ENCODE measurements at places on chromosomes 11 and 22.
A peak's percentile ranks its signal among the peaks of the same experiment; 100 is the strongest.

- DNase-seq = no peak
These were observed 134.0 kb upstream of the TEAD1 start for GRCh38 chr11:12540075-12540680.

DNA sequence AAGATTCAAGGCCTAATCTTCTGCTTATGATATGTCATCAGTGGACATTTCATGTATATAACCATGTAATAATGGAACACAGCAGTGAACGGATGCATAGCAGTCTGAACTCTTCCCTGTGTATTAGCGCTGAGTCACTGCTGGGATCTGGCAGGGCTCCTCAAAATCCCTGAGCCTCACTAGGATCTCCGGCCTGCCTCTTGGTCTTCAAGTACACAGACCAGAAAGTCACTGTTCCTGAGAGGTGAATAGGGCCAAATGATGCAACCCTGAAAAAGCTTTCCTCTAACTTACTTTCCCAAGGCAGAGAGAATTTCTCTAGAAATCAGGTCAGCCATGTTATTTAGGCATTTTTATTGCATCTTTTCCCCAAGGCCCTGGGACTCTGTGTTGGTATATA, 35.0 kb downstream of the POU2AF1 start:
- DNase-seq = no peak

- DNase-seq = no peak
These were observed 2.5 kb upstream of the PAX6 start for GRCh38 chr11:31813391-31814175.

DNA sequence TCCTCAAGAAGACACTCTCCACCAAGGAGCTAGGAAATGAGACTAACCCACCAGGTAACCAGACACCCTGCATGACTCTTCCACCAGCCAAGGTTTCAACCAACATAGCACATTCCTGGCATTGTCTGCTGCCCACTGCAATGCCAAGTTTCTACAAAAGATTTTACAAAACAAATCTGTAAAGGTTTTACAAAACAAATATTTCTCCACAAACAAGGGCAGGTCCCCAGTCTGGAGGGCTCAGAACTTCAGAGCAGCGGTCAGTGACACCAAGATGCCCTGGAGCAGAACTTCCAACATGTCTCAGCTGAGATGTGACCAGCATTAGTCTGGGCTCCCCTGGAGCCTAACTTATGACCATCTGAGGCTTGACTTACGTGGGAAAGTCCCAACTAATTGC, 14.0 kb downstream of the GALNT18 start:
- DNase-seq = no peak

- DNase-seq = no peak
These were observed 2.6 kb downstream of the KCNQ1 start for GRCh38 chr11:2447253-2447950.

- DNase-seq = no peak
These were observed 47.3 kb downstream of the TSPAN18 start for GRCh38 chr11:44774108-44774507.

DNA sequence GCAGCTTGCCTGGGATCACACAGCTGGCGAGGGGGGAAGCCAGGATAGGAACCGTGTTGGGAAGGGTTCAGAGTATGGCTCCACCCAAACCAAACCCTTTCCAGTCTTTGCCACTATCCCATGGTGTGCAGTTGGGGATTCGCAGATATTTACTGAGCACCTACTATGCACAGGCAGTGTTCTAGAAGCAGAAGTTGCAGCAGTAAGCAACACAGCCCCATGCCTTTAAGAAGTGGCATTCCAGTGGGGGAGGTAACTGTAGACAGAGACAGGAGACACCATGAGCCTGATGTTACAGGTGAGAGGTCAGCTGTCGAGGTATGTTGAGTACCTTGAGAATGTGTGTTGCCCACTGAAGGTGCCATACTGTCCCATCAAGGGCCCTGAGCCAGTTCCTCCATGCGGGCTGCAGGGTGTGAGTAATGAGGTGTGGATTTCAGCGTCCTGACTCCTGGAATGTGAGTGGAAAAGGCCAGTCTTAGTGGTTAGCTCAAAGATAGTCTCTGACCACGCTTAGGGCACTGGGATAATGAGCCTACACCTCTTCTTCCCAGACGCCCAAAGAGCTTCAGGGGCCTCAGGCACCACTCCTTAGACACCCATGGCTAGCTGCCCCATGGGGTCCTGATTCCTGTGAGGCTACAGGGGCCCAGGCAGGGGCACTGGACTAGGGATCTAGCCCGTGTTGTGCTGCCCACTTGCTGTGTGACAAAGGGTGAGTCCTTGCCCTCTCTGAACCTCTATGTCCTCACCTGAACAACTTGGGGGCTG, 71.8 kb upstream of the TP53I11 start:
- peak; percentile 37 for DNase-seq

GRCh38 chr11:14587258-14587657, 56.3 kb upstream of the PDE3B start:
- no peak for DNase-seq

GRCh38 chr11:132999516-132999915, 532.8 kb downstream of the OPCML start:
- DNase-seq = no peak

DNA sequence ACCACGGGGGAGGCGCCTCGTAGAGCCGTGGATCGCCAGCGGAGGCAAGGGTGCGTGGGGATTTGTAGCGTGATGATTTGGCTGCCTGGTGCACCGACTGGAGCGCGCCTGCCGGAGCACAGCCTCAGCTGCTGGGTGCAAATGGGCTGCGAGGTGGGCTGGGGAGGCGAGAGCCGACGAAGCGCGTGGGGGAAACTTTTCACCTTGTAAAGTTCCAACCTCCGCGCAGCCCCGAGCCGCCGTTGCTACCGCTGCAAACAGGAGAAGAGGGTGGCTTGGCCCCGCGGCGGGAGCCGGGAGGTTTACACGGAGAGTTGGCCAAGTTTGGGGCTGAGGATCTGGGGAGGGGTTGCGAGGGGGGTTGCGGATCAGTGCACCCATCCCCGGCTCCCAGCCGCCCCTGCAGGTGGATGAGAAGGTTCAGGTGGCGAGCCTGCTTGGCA, 528 bp downstream of the FAT3 start:
- DNase-seq = no peak

DNA sequence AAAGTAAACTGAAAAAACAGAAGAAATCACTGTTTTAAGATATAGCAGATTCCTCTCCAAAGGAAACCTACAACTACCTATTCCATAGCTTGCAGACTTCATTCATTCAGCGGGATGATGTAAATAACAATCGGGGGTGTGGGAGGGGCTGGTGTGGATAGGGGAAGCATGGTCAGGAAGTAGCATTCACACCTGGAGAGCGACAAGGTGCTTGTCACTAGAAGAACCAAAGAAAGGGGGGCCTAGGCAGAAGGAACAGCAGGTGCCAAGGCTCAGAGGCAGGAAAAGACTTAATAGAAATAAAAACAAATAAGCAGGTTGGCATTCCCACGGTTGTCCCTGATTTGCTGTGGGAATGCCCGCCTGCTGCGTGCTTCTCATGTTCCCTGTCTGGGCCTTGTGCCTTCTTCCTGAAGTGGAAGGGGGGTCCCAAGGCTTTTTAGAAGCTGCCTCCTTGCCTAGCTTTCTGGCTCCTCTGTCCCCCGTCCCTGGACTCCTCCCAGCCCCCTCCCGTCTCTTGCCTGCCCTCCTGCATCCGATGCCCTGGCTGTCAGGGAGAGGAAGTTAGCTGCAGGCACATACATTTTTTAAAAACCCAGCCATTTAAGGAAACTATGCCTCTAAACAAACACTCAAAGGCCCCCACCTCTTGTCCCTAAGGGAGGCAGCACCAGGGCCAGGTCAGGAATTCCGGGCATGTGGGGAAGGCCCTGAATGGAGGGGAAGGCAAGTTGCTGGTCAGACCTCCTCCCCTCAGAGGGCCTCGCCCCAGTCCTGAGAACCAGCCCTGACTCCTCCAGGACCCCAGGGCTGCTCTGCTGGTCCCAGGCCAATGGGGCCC, 54.7 kb upstream of the PRDM11 start:
- DNase-seq = peak; percentile 47

DNA sequence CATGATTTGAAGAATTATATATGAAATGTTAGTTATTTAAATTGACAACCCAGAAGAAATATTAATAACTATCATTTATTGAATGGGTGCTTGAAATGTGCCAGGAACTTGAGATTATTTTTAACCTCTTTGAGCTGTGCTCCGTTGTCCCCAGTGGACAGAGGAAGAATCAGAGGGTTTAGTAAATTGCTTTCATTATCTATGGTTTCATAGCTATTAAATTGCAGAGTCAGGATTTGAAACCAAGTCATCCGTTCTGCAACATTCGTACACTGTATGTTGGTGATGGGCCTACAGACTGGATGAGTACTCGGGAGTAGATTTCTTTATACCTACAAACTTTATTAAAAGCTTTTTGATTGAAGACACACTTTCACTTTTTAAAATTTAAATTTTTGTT, 4.9 kb downstream of the HSD17B12 start:
- DNase-seq = no peak

DNA sequence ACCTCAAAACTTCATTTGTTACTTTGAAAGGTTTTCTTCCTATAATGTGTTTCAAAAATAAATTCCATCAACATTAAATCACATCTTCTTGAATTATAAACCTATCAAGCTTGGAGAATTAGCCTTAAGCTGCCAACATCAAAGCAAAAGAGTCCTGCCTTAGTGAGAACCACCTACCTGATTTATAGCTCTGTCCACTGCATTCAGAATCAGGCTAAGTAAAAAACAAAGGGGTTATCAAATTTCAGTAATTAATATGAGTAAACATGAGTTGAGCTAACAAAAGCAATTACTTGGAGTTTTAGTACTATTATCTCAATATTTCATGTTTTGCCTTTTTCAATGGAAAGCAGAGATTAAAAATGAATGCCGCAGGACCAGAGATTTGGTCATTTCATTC, 73.9 kb downstream of the CADM1 start:
- no peak for DNase-seq

- no peak for DNase-seq
These were observed 340.0 kb downstream of the LARGE1 start for GRCh38 chr22:33580310-33580709.

GRCh38 chr22:22558071-22558971, 744 bp downstream of the PRAME start:
- DNase-seq = no peak

GRCh38 chr11:56636861-56637260, 5.4 kb downstream of the OR5AP2 start:
- DNase-seq = no peak

- no peak for DNase-seq
These were observed 36.0 kb downstream of the IRAG1 start for GRCh38 chr11:10657308-10658271.
